SK-N-SH (cell line): ENCODE measurements at places on chromosomes 4 and X. TPM values are rescaled to one million over a fixed set of nuclear protein-coding genes. Genes with fewer than 3 reads are reported as not detected.

DNA sequence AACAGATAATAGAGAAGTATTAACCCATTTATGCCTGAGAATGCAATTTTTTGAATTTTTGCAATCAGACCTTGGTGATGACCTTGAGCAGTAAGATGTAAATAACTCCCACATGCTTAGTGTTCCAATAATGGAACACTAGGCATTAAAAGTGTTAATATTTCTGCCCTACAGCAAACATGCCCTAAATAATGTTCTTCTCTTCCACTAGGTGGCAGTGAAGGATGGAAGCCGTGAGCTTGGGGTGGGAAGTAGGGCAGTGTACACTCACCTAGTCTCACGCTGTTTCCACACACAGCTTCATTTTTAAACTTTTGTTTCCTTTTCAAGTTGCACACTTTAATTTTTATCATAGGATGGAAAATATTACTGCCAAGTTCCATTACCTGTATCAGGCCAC is 613.1 kb upstream of the HS3ST1 start:
- DNase-seq: no peak

DNA sequence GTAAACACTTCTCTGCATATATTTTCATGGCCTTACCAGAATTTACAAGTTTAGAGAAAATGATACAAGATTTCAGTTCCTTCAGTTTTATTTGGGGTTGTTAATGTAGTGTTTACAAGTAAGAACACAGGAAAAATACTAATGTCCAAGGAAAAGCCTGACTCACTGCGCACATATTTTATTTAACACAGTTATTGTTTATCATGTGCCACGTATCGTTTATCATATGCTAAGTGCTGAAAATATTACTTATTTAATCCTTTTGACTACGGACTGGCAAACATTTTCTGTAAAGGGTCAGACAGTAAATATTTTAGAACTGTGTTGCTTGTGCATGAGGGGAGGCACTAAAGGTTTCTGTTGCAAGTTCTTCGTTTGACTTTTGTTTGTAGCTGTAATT is 794 bp downstream of the HSD17B13 start:
- DNase-seq: no peak

DNA sequence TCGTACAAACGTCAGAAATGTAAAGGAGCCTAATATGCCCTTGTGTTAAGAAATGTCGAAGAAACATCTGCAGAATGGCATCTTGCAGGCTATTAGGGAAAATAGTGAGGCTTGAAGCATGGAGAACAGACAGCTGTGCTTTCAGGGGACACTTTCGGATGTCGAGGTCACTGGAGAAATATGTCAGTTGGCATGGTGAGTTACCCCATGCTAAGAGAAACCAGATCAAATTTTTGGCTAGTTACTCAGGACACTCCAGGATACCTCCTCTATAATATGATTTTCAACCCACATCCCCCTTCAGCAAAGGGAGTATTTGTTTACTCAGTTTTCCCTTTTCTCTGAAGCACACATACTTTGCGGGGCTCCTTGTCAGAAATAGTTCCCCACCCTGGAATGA is 171.4 kb downstream of the GPC3 start:
- DNase-seq: no peak

TMPRSS11F gene
- polyA plus RNA-seq: not detected in 2 replicates

GRCh38 chr4:150009533-150009932 is 68.7 kb upstream of the DCLK2 start:
- DNase-seq: no peak

- no peak for DNase-seq
Measured at GRCh38 chr4:65344278-65344825, 325.9 kb downstream of the EPHA5 start.

- DNase-seq: no peak
Measured at GRCh38 chr4:874056-874455, 48.1 kb upstream of the CPLX1 start.

DNA sequence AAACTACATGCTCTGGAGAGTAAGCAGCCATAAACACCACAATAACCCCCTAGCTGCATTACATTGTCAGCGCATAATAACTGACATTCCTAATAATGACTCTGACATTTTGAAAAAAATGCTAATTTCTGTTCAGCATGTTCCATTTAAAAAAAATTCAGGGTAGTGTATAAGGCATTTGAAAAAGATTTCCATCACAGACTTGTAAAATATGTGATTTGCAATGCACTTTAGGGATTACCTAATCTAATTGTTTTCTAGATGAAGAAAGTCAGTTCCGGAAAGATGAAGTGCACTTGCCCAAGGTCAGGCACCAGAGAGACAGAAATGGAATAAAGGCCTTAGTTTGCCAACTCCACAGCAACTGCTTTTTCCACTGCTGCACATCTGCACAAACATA is 55.3 kb downstream of the FANCB start:
- DNase-seq: no peak

HSPA4L gene
- 1.6 and 1.8 TPM in 2 replicates for polyA plus RNA-seq

GPR50 gene
- not detected in 2 replicates for polyA plus RNA-seq

TMEM144 gene
- polyA plus RNA-seq: not detected in 2 replicates

DNA sequence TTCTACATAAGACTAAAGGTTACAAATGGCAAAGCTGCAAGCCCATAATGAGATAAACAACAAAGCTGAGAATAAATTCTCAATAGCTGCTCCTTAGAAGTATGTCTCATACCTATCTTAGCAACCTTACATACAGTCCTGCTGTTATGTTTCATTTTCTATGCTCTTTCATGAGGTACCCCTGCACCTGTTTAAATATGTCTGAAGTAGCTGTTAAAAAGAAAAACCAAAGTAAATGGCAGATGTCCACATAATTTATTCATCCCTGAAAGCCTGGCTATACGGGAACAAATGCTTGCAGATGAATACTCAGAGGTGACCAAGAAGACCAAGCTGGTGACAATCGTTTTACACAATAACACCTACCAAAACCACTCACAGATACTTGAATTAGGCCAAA is 22.5 kb downstream of the PPA2 start:
- no peak for DNase-seq
